Thoracic aorta endothelial cell (primary cell): ENCODE measurements at places on chromosomes 4 and X. TPM values are rescaled to one million over a fixed set of nuclear protein-coding genes. Genes with fewer than 3 reads are reported as not detected.

Gene PCDH18
- 0.27 and 0.93 TPM in 2 replicates for total RNA-seq

Gene WDR17
- 0.65 and 0.93 TPM in 2 replicates for total RNA-seq

Gene RBM47
- 0.13 and 0.22 TPM in 2 replicates for total RNA-seq

Gene SPANXN4
- not detected in 2 replicates for total RNA-seq
